SW 1271 (cell line): ENCODE measurements at places on chromosomes 4 and X.

DNA sequence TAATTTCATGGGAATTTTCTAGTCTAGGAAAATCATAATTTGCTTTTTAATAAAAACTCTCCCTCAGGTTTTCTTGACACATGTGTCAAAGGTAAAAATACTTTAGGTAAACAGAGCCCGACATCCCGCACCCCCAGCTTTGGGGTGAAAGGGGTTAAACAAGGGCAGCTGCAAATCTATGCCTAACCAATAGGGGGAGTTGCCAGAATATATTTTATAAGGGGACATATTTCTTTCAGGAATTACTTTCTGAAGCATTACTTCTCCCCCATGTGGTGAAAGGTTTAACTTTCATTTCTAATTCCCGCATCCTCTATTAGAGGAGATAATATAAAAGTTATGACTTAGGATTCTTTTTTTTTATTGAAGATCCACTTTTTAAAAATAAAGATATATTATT is 53.9 kb upstream of the HEPH start:
- peak; percentile 21 for DNase-seq

GRCh38 chr4:36198861-36199260 is 45.5 kb downstream of the ARAP2 start:
- no peak for DNase-seq

DNA sequence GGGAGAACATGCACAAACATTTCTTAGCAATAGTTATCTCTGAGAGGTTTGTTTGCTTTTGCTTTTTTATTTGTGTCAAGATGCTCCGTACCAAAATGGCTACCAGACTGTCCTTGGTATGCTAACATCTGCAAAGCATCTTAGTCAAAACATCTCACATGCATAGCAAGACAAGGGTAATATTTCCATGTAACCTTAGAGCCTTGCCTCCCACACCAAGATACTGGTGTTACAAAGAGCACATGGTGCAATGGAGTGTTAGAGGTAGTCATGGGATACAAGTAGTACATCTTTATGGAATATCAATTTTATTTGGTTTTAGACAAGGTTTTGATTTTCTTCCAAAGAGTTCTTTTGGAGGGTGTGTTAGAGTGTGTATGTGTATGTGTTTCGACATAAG is 109.7 kb downstream of the NR3C2 start:
- no peak for DNase-seq

DNA sequence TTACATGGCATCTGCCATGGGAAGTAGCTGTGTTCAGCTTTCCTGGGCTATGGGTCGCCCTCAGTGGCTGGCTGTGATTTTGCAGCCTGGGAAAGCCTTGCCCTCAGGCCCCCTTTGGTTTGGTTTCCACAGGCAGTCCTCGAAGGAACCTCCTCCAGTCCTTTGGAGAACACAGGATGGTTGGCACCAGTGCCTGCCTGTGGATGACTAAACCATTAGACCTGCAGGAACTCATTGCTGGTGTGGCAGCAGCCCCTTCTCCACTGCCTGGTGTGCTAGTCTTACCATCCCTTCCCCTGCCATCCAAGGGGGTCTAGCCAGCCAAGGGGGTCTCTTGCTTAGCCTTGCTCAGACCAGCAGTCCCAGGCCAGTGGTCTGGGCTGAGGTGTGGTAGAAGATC is 71.4 kb upstream of the PJA1 start:
- DNase-seq, result no peak

DNA sequence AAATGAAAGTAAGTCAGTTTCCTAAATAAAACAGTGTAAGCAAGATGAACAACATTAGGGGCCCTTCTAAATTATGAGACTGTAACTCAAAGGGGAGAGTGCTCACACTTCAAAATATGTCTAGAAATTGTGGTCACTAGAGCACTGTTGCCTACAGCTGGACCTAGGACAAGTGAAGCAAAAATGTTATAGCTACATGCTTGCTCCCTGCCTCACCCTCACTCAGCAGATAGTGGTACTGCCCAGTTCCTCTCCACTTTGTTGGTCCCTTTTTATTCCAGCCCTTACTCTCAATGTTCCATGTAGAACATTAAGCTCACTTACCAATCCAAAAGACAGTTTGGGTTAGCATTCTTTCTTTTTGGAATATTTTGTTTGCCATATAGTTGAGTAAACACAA is 147.3 kb downstream of the GRIA3 start:
- DNase-seq, result no peak

DNA sequence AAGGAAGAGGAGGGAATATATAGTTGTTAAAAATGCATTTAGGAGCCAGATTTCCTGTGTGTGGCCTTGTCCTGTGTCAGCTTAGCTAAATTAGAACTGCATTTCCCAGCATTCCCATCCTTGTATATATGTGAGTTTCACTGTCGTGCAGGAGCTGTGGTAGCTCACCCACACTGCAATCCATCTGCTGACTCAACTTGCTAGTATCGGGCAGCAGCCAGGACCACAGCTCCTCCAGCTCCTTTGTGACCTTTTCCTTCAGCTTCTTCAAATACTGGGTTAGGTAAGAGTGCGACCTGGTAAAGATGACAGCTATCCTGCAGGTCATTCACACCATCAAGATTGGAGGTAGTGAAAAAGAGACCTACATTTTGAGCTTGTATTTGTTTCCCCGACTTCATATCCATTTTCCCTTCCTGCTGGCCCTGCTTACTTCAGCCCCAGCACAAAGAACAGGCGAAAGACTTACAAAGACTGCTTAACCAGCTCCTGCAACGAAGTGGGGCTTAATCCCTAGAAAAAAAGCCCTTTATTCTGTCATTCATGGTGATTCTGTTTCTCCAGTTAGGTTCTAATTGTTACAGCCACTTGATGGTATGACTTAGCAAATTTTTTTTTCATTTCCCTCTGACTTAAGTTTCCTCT is 11.4 kb downstream of the ASIC5 start:
- DNase-seq, result no peak

DNA sequence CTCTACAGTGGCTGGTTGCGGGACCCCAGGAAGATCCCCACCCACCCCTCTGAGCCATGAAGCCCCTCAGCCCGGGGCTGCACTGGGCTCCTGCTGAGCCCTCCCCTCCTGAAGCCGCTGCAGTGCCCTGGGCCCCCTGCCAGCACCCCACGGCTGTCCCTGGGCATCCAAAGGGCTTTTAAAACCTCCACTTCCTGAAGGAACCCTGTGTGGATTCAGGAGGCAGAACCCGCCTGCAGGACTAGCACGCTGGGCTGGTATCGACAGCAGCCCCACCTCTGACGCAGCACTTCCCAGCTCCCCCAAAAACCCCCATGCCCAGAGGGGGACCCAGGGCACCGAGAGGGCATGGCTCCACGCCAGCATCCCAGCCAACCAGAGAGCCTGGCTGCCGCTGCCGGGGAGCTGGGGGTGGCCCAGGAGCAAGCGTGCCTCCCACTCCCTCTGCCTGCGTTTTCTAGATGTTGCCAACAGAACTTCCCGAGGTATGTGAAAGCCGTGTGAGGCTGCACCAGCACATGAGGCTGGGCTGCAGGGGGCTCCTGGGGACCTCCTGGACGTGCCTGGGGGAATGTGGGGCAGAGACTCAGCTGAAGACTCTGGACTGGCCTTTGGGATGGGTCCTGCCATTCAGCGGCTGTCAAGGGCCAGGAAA is 6.3 kb downstream of the MXD4 start:
- DNase-seq, result no peak

DNA sequence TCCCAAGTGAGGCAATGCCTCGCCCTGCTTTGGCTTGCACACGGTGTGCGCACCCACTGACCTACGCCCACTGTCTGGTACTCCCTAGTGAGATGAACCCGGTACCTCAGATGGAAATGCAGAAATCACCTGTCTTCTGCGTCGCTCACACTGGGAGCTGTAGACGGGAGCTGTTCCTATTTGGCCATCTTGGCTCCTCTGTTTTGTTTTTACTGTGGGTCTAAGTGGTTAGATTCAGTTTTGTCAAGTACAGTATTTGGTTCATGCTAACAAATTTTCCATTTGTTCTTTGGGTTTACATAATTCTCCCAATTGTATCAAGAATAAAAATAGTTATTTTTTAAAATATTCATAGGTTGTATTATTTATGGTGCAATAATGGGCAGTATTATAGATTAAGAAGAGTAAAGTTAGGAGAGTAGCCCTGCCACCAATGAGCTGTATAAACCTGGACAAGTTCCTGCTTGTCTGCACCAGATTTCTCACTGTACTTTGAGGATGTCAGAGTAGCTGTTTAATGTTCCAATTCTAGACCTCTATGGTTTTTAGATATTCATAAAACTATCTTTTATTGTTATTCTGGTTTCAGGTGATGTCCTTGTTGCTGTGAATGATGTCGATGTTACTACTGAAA is 23.4 kb downstream of the INTU start:
- DNase-seq, result no peak

- no peak for DNase-seq
Measured at GRCh38 chr4:1200425-1201035, 28.1 kb upstream of the SPON2 start.

GRCh38 chr4:97404876-97405523 is 738.3 kb downstream of the STPG2 start:
- DNase-seq, result no peak

DNA sequence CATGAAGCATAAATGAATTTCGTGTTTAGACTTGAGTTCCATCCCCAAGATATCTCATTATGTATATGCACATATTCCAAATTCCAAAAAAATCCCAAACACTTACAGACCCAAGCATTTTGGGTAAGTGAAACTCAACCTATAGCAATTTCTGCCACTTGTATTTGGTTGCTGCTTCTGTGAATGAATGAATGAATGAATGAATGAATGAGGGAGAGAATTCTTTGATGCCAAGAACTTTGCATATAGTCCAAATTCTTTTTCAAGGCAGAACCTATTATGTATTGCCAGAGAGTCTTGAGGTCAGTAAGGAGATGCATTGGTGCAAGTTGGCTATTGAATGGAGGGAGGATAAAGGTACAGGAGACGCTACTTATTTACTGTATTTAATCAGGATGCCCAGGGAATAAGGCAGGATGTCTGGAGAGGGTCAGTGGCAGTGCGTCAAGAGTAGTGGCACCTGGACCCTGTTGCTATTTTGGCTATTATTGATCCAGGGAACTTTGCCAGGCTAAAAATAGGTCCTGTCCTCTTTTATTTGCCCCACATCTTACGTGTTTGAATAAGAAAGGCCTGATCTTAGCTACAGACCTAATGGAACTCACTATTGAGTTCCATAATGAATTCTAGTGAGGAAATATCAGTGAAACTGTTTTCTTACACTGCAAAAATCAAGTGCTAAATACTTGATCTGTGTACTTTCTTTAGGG is 33.9 kb downstream of the ANAPC4 start:
- DNase-seq, result no peak

DNA sequence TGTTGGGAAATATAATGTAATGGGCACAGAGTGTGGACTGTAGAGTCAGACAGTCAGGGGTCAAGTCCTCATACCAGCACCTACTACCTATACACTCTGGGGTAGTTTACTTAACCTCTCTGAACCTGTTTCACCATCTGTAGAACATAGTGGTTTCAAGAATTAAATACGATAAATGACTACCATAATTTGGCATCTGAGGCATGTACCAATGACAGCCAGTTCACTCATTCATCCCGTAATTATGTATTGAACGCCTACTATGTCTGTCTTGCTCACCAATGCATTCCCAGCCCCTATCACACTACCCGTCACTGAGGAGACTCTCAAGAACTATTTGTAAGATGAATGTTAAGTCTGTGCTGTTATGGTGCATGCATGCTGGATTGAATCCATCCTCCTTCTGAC is 2.0 kb upstream of the FGB start:
- DNase-seq, result no peak

DNA sequence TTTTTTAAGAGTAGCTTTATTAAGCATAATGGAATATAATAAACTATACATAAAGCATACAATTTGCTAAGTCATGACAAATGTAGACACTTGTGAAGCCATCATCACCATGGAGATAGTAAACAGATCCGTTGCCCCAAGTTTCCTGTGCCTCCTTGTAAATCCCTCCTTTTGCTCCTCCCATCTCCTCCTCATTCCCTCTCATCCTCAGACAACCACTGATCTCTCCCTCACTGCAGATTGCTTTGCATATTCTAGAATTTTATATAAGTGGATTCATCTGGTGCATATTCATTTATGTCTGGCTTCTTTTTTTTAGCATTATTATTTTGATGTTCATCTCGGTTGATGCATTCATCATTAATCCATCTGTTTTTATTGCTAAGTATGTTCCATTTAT is 67.0 kb downstream of the CYTL1 start:
- no peak for DNase-seq

DNA sequence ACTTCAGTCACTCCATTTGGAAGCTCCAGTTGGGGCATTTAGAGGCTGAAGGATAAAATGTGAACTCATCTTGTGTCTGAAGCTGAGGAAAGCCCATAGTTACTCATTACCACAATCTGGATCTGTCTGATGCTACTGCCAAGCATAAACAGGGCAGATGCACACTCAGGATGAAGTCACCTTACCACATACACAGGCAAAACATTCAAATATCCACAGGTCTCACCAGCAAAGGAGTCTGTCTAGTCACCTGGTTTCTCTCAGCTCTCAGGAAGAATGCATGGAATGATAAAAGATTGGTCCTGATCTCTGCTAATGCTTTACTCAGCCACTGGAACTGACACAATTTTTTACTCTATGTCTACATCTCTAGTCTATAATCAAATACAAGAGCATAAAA is 13.0 kb upstream of the ODAPH start:
- no peak for DNase-seq

- DNase-seq, result peak; percentile 7
Measured at GRCh38 chrX:10922159-10922558, 189.0 kb upstream of the HCCS start.

GRCh38 chr4:89468602-89469001 is 161.0 kb upstream of the GPRIN3 start:
- DNase-seq, result no peak

- no peak for DNase-seq
Measured at GRCh38 chr4:135917011-135917410, 1615.3 kb downstream of the PCDH18 start.

DNA sequence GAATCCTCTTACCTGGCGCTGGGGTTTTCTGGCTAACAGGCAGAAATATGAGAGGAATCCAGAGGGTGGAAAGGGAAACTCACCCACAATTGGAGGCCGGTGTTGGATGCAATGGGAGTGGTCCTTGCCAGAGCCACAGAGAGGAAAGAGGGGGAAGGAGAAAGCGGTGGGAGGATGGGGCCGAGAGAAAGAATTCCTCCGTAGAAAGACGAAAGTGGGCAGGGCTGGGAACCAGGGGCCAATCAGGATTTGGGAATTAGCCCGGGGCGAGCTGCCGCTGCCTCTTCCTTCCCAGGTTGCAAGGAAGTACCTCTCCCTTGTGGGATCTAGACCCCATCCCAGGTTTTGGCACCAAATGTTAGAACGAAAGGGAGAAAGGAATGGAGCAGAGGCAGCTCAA is 83.1 kb upstream of the SPIN4 start:
- DNase-seq, result no peak

GRCh38 chr4:152607178-152607577 is 71.3 kb upstream of the FBXW7 start:
- no peak for DNase-seq

DNA sequence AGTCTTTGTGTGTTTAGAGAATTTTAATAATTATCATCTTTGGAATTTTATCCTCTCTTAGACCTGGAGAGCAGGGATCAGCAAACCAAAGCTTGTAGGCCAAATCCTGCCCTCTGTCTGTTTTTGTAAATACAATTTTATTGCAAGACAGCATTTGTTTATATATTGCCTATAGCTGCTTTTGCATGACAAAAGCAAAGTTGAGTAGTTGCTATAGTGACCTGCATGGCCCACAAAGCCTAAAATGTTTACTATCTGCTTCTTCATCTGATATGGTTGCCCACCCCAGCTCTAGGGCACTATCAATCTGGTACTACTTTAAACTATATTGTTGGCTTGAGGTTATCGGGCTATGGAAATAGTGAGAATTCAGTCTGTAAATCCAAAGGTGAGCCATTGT is 80.3 kb downstream of the GPAT3 start:
- no peak for DNase-seq
